ENCODE measurements at places on chromosomes 5 and 9.
A peak's percentile ranks its signal among the peaks of the same experiment; 100 is the strongest.

DNA sequence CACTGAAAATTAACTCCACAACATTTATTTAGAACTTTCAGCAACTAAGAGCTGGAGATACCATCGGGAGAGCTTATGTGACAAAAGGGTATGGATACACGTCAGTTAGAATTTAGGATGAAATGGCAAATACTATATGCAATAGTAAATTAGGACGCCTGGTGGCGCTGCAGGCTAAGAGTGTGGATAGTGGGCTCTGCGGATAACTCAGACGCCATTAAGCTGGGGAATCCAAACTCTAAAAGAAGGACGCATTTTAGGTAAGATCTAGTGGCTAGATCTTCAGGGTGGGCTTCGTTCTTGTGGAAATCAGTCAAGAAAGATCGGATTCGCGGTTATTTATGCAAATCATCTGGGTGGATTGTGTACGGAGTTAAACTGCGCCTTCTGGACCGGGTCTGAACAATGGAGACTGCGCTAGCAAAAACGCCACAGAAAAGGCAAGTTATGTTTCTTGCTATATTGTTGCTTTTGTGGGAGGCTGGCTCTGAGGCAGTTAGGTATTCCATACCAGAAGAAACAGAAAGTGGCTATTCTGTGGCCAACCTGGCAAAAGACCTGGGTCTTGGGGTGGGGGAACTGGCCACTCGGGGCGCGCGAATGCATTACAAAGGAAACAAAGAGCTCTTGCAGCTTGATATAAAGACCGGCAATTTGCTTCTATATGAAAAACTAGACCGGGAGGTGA, at the start of gene PCDHB5:
PCDHB5 (plus strand) TSS at position 177 of the 688 bp plus-strand sequence; CDS start at position 406, 229 bp downstream.
- DNase-seq: no peak

DNA sequence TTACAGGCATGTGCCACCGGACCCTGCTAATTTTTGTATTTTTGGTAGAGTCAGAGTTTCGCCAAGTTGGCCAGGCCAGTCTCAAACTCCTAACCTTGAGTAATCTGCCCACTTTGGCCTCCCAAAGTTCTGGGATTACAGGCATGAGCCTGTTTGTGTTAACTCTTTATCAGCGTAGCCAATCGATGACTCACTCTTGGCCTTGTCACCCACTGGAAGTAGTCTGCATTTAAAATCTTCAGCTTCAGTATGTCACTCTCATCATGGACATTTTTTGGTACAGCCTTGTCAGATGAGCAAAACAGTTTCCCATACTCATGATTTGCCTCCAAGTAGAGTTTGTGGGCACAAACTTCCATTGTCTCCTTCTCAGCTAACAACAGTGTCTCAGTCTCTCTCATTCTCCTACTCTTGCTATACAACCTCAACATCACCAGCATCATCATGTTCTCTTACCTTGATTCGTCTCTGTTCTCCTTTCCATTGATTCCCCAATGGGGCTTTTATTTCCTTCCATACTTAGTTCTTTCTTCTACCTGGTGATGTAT, 22.5 kb downstream of the MUSK start:
- no peak for DNase-seq

DNA sequence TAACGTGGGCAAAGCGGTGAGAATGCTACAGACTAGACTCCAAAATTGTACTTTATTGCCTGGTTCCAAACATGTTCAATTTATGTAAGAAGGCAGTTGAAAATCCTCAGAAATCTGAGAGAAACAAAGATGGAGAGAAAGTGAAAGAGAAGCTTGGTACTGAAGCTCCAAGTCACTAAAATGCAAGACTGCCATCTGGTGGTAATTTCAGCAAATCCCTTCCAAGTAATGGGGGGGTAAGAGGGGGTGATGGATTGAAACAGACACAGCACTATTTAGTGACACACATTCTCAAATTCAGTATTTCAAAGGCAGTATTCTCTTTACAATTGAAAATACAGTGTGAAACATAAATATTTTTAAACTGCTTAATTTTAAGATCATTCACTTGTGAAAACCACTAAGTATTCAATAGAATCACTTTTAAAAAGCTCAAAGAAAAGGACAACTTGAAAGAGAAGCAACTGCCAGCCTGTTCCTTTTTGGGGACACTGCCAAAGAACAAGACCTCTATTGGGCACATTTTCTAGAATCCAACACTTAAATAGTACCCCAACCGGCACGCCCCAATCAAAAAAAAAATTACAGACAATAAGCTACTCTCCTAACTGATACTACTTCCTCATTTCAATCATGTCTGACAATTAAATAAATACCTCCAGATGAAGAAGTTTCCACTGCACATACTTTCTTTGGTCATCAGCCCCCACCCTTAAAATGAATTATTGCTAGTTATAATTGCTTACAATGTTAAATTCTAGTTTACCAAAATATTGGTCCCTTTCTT, 131.5 kb downstream of the AGTPBP1 start:
- DNase-seq: peak; percentile 59

DNA sequence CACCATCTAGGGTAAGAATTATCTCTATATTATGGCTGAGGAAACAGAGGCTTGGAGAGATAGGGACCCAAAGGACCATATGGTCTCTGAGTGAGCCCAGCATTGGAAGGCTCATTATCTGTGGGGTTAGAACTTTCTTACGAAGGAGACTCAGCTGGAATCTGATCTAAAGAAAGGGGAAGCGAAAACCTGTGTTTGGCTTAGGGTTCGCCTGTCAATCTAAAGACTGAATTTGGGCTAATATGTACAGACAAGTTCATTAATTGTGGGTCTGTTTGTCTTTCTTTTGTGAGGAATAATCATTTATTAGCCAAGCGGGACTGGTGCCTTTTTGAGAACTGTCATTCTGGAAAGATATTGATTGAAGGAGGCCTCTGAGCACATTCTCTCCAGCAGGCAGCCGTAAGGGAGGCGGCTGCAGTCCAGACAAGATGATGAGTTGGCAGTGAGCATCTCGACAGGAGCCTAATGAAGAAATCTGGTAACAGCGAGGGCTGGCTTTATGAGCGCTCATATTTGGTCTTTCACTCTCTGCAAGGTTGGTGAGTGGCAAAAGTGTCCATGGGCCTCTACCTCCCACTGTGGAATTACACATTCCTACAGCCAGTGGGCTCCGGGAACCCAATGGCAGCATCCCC, 104.2 kb upstream of the GPR151 start:
- no peak for DNase-seq

DNA sequence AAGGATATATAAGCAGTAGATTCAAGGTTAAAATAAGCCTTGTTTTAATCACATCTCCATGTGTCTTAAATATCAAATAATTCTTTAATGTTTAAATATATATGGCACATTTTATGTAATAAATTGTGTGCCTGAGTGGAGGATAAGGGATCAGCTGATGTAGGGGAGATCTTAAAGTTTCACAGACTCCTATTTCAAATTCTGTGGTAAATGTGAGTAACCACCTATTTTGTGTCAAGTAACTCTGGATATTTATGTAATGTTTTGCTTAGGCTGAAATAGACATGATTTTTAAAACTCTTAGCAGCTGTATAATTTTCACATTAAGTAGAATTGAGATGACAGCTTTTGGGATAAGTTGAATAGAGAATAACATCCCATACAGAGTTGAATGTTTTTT, 41.3 kb upstream of the ITGA2 start:
- no peak for DNase-seq

DNA sequence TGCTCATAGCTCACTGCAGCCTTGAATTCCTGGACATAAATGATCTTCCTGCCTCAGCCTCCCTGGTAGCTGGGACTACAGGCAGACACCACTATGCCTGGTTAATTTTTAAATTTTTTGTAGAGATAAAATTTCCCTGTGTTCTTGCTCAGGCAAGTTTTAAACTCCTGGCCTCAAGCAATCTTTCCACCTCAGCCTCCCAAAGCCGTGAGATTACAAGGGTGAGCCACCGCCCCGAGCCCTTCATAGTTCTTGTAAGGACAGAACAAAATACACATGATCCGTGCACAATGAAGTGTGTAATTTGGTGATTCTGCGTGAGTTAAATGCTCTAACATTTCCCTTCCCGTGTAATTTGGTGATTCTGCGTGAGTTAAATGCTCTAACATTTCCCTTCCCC, 27.7 kb upstream of the MYO10 start:
- no peak for DNase-seq

DNA sequence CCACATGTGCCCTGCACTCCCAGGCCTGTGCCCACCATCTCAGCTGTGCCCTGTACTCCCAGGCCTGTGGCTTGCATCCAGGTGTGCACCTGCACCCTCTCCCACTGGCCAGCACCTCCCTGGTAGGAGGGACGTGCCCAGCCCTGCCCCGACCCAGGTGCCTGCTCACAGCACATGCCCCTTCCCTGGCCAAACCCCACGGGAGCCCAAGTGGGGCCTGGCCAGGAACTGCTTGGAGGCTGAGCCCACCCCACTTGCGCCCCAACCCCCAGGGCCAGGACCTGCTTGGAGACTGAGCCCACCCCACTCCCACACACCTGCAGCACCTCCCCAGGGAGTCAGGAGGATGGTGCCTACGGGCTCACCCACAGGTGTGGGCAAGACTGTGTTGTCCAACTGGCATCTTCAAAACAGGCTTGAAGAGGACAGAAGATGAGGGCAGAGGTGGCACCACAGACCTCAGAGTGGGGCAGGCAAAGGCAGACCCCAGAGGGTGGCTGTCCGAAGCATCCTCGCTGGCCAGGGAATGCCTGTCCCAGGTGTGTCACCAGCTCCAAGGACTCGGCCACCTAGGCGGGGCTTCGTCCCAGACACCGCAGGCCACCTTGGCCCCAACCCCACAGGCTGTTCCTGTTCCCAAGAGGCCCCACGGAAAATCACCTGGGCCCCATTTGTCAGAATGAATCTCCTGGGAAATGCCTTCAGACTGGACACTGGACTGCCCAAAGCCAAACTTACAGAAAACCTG, 10.8 kb downstream of the ZDHHC11B start:
- DNase-seq: no peak

GRCh38 chr5:68964679-68965078, 129.1 kb upstream of the SLC30A5 start:
- DNase-seq: no peak

DNA sequence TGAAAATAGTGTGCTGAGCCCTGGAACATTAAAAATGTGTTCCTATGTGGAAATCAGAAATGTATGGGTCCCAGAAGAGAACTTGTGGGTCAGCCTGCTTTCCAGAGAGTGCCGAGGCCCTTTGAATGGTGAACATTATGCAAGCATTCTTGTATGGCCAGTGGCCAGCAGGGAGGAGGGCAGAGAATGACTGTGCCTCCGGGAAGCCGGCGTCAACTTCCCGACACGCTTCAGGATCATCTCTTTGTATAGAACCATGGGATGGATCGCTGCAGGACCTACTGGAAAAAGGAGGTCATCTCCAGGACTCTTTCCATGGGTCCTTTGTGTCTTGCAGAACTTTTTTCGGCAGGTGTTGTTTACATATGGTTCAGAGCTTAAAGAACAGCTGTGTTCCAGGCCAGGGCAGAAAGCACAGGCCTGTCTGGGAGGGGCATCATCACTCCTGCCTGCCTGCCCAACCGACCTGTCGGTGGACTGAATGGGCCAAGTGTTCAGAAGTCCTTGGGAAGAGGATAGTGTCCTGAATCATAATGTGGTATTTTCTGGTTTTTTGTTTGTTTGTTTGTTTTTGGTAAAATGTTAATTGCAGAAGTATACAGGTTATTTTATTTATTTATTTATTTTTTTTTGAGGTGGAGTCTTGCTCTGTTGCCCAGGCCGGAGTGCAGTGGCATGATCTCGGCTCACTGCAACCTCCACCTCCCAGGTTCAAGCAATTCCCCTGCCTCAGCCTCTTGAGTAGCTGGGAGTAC, 9.0 kb downstream of the PRRC2B start:
- DNase-seq: no peak

GRCh38 chr5:173954671-173955521, 34.1 kb upstream of the C5orf47 start:
- DNase-seq: no peak

DNA sequence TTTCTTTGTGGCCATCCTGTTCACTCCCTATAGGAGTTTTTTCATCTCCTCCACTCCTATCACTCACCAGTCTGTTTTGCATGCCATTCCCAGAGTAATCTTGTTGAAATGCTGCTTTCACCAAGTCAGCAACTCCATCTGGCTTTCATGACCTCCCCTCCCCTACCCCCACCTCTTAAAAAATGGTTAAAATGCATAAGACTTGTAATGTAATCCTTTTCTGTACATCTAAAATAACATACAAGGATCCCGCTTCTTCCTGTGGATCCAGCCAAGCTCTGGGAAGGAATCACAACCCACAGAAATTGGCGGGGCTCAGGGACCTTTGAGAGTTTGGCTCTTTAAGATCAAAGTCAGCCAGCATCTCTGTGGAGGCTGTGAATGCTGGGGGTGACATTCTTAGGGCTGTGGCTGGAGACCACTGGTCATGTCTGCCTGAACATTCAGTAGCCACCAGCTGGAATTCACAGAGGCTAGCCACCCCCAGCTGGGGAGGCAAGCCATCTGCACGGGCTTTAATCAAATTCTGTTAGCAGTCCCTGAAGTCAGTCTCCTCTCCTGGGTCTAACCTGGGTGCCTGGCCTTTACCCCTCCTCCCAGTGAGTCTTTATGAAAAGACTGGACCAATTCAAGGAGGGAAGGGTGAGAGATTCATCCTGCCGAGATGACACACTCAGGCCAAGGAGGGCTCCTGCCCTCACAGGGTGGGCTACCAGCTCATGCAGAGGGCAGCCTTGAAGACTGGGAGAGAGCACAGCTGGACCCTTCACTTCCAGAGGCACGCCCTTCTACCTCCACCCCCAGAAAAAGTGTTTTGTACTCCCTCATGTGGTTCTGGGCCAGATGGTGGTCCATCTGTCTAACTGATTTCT, 132.9 kb downstream of the LIFR start:
- DNase-seq: no peak

GRCh38 chr5:137252512-137252911, 246.6 kb downstream of the SPOCK1 start:
- DNase-seq: no peak

DNA sequence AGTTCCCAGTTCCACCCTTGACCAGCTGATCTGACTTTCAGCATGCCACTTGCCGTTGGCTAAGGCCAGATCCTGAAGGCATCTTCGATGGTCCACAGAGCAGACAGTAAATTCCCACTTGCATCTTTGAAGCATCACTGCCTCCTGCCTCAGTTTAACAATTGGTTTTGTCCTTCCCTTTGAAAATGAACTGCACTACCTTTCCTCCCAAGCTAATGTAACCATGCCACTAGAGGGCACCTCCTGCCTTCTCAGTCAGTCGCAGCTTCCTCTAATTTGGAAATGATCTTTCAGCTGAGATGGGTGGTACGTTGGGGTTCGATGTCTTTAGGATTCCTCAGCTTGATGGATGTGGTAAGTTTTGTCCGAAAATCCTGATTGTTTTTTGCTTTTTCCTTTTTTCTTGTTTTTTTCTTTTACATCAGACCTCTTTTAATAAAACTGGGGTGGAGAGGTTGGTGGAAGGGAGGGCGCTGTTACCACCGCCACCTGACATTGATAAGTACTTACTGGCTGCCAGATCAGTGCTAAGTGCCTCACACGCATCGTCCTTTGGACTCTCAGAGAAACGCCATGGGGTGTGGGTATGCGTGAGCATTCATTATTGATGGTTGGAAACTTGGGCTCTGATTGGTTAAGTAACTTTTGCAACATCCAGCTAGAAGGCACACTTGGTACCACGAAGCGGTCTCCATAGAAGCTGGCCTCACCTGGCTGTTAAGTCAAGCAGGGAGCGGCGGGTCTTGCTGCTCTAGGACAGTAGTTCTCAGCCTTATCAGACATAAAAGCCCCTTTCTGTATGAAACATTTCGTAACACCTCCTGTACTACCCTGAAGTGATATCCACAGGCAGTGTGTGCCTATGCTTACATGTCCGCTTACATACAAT, 16.9 kb downstream of the PTTG1 start:
- no peak for DNase-seq

GRCh38 chr5:140056880-140057279, 13.8 kb upstream of the NRG2 start:
- DNase-seq: no peak
